ENCODE measurements at places on chromosomes 3 and 15.

GRCh38 chr3:82581350-82581749 is 819.9 kb upstream of the GBE1 start:
- DNase-seq, result no peak

DNA sequence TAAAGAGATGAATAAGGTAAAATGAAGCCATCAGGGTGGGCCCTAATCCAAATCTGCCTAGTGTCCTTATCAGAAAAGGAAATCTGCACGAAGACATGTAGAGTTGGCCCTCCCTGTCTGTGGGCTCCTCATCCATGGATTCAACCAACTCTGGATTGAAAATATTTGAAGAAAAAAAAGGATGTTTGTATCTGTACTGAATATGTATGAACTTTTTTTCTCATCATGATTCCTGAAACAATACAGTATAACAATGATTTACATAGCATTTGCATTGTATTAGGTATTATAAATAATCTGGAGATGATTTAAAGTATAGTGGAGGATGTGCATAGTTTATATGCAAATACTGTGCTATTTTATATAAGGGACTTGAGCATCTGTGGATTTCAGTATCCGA is 59.0 kb upstream of the SMAD6 start:
- DNase-seq, result no peak

DNA sequence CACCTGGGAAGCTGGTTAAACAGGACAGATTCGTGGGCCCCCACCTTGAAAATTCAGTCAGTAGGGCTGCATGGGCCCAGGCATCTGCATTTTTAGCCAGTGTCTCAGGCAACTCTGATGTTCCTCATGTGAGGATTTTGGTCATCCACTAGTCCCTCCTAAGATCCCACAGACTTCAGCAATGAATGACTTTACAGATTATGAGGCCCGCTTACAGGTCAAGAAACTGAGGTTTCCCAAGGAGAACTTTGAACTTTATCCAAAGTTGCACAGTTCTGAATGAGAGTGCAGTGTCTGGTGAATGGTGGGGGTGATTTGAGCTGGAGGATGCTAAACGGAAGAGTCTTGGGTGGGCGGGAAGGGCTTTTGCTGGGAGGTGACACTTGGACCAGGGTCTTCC is 27.2 kb downstream of the SLC6A6 start:
- DNase-seq, result no peak

DNA sequence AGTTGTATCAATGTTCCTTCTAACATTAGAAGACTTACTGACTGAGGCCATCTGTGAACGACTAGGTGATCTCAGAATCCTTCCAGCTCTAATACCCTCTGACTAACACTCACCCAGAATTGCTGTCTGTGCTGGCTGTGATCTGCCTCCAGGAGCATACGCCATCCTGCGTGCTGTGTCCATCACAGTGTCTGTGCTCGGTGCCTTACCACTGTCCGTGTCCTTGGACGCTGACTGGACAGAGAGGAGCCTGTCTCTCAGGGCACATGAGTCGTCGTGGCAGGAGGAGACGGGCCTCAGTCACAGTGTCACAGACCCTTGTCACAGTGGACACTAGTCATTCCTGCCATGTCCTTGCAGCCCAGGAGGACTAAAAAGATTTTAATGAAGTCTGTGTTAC is 83.1 kb downstream of the LMLN start:
- DNase-seq, result no peak

- no peak for DNase-seq
These were observed 16.7 kb downstream of the ZDHHC19 start for GRCh38 chr3:196194542-196194915.

DNA sequence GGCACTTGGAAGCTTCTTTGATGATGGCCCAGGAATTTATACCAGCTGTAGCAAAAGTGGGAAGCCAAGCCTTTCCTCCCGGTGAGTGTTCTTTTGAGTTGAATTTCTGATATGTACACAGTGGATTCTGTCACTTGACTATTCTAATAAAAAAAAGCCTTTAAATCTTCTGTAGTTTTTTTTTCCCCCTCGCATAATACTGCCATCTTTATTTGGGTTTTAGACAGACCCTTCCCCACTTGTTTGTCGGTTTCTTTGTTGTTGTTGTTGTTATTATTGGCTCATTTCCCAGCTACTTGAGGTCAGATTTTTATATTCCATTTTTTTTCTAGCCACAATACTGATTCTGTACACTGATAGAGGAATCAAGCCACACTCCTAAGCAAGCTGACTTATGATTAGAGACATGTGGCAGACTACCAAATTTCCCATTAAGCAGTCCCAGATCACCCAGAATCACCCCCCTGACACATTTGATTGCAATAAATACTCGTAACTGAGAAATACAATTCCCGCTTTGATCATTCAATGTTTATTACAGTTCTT is 122.4 kb upstream of the IL12A start:
- no peak for DNase-seq
